ENCODE measurements at places on chromosomes 11 and 22. TPM values are rescaled to one million over a fixed set of nuclear protein-coding genes. Genes with fewer than 3 reads are reported as not detected.

UBASH3B gene
- 8.1 TPM for total RNA-seq

GRCh38 chr11:41400124-41400523, 59.3 kb downstream of the LRRC4C start:
- DNase-seq = no peak

ARHGEF17 gene
- total RNA-seq = 6.6 TPM

DNA sequence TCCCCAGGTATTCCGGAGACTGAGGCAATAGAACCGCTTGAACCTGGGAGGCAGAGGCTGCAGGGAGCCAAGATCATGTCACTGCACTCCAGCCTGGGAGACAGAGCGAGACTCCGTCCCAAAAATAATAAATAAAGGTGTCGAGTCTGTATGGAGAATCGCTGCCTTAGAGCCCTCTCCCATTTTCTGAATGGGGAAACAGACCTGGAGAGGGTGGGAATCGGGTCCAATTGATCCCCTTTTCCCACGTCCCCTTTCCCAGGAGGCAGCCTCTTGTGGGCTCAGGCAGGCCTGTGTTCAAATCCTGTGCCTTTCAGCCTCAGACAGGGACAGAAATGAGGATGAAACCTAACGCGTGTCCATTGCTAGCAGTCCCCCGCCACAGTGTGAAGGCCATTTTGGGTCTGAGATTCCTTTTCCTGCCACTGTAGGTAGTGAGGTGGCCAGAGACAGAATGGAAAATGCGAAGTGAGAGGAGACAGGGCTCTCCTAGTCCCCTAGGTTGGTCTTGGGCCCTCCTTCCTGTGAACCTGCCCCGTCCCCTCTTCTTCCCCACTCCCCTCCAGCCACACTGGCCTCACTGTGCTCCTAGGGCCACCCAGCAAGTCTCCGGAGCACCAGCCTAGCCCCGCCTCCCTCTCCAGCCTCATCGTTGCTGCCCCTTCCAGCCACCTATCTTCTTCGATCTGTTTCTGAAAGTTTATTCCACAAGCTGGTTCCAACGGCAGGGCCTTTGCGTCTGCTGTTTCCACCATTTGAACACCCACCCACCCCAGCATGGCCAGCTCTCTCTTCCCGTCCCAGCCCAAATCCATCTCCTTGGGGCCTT, 2.7 kb upstream of the POLDIP3 start:
- DNase-seq = peak; percentile 58

GRCh38 chr11:27783701-27784355, 83.6 kb upstream of the BDNF start:
- no peak for DNase-seq

SOX10 gene
- total RNA-seq = 3.7 TPM

- DNase-seq = peak; percentile 79
Observed at GRCh38 chr22:17786435-17787161, 12.3 kb upstream of the BID start.

LARGE1 gene
- total RNA-seq = 30.7 TPM

- no peak for DNase-seq
Observed at GRCh38 chr22:31393893-31394292, 5.5 kb upstream of the DRG1 start.

- DNase-seq = no peak
Observed at GRCh38 chr22:23250056-23250784, 69.9 kb downstream of the BCR start.

Measured in H7 (cell line).